ENCODE measurements at places on chromosomes 3 and 15.

DNA sequence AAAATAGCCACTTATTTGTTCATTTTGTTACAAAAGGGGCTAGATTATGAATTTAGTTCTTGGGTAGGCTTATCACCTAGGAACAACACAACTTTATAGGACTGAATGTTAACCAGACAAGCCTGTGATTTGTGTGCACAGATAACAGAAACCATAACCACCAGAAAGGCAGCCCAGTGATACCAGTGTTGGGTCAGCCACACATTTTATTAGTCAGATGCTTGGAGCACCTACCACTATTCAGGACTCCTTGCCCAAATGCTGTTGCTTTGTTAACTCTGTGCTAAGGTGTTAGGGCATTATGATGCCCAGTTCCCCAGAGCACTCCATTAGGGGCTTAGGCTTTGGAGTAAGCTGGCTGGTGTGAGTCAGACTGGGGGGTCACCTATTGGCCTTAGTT, 22.5 kb downstream of the PLCL2 start:
- no peak for DNase-seq

- peak; percentile 7 for DNase-seq
These were observed 10.2 kb downstream of the SNRK start for GRCh38 chr3:43296565-43296964.

- no peak for DNase-seq
These were observed 440.5 kb upstream of the CBLB start for GRCh38 chr3:106309274-106309673.

- no peak for DNase-seq
These were observed 2.8 kb downstream of the PLXNB1 start for GRCh38 chr3:48426944-48427629.

GRCh38 chr3:134342259-134342658, 32.0 kb downstream of the AMOTL2 start:
- no peak for DNase-seq

- DNase-seq: no peak
These were observed 1.1 kb upstream of the PIK3CA start for GRCh38 chr3:179146911-179147513.

DNA sequence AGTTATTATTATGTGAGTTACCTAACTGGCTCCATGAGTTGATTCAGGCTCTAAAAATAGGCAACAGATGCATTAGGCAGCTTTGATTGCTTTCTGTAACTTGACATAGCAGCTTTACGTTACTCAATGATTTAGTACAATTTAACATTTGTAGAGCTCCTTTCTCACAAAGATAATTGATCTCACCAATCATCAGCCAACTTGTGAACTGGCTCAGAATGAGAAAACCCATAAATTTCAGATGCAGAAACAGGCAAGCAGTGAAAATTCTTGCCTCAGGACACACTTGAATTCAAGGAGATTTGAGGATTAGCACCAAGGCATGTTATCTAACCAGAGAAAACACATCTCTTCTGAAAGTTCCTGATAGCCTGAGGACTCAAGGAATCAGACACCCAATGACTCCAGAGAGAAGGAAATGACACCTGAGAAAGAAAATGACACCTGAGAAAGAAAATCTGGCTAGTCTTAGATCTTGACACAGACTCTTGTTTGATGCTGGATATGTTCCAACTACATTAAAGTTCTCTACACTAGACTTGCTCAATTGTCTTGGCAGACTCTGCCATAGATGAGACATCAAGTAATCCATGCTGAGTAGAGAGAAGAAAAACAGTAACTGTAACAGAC, 315.1 kb upstream of the CBLB start:
- no peak for DNase-seq

DNA sequence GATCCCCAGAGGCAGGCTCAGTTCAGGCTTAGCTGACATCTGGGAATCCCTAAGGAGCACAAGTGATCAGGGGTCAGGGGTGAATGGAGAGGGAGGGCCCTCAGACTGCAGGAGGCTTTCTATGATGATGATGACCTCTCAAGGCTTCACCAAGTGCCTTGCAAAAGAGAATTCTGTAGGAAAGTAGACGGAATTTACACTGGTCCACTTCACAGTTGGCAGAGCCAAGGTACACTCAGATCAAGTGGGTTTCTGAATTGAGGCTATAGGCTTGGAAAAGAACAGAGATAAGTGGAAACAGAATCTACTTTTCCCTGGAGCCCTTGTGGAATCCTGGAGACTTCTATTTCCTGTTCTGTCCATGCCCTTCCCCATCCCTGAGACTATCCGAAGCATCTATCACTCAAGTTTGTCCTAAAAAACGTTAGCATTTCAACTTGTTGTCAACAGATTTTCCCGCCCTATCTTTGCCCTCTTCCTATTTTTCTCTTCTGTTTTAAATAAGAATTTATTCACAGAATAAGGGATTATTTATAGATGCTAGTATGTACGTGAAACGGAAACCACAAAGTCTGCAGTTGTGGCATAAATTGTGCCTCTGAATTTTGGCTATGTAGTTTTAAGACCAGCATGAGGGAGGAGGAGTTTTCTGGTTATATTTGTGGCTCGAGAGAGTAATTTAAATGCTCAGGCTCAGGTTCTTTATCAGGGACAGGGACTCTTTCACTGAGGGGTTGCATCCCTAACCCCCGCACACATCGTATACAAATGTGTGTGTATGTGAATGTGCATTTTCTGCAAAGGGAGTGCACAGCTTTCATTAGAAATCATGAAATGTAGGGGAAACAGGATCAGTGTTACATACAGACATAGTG, 12.8 kb downstream of the GCSAM start:
- DNase-seq: no peak

GRCh38 chr3:184899953-184900595, 88.1 kb downstream of the VPS8 start:
- no peak for DNase-seq

DNA sequence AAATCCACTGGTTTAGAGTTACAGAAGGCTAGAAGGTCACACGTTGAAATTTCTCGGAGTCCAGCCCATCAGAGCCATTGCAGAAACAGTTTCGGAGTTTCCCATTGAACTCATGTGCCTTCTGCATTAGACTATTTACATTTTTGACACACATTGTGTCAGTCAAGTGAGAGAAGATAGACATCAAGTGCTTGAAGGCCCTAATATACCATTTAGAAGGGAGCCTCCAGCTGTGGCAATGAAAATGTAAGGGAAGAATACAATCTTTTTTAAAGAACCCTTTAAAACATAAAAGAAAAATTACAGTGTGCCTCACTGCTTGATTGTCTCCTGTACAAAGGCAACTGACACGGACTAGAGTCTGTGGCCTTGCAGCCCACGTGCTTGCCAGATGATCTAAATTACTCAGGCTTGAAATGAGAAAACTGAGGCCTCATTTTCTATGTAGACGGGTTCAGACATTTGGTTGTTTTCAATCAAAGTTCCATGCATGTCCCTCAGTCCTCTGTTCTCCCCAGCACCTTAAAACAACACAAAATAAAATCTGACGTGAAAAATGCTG, 650.5 kb downstream of the ROBO2 start:
- DNase-seq: no peak

DNA sequence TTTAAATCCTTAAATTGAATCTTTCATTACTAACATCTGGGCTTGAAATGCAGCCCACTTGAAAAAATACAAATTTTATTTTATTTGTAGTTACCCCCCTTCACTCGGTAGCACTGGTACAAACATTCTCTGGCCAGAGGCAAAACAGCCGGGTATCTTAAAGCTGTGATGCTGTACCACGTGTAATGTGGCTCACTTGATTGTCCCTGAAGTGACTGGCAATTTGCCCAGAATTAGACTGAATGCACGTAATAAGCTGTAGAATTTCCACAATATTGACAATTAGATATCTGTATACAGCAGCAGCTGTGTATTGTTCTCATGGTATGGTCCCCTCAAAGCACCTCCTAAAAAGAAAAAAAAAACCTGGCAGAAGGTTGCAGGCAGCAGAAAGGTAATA, 192.8 kb upstream of the TBC1D5 start:
- DNase-seq: no peak

GRCh38 chr3:138242466-138242865, 55.4 kb downstream of the ARMC8 start:
- no peak for DNase-seq

DNA sequence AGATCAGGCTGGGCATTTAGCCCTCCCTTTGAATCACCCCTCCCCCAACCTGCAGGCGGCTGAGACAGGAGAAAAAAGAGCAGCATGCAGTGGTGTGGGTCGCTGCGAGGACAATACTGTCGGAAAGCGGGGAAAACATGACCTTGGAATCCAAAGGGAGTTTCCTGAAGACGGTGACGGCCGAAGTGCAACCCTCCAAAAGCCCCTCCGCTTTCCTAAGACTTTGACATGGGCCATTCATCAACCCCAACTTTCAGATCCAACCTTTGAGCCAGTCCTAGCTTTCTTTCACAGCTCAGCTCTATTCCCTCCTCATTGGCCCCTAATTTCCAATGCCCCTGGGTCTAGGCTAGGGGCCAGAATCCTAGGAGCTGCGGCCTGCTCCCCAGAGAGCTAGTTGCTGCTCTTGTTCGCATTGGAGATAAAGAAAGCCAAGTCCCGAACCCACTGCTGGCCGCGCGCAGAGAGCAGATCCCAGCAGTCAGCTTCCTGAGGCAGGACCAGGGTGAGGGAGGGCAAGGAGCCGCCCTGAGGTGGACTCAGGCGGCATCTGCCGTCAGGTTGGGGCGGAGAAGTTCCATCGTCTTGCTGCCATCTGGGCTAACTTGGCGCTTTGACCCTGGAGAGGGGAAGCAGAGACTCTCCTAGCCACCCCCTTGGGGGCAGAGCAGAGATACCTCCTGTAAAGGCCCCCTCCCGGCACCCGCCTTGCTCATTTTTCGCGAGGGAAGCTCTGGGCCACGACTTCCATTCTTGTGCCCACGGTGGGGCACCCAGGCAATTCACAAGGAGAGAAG, 914 bp downstream of the ZIC4 start:
- no peak for DNase-seq

- no peak for DNase-seq
These were observed 80.6 kb upstream of the CTNNB1 start for GRCh38 chr3:41118461-41119390.

GRCh38 chr3:45137656-45138181, 8.5 kb downstream of the CDCP1 start:
- DNase-seq: no peak

GRCh38 chr15:67006083-67007065, 59.0 kb upstream of the SMAD3 start:
- no peak for DNase-seq

DNA sequence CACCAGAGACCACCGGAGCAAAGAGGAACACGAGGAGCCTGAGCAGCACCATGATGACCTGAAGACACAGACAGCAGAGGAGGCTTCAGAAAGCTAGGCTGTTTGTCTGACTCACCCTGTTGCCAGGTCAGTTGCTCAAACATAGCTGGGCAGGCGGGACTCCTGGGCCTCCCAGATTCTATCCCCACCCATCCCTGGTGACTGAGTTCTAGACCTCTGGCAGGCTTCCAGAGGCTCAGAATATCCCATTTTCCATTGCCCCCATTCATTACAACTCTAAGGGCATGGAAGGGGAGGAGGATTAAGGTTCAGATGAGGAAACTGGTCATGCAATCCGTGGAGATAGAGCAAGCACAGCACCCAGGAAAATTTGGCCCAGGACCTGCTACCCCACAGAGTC, at the start of gene CDHR4:
TSS of gene CDHR4 (minus strand) at position 113 of the 400 bp plus-strand sequence. CDS start at position 52, 61 bp downstream.
- DNase-seq: no peak

DNA sequence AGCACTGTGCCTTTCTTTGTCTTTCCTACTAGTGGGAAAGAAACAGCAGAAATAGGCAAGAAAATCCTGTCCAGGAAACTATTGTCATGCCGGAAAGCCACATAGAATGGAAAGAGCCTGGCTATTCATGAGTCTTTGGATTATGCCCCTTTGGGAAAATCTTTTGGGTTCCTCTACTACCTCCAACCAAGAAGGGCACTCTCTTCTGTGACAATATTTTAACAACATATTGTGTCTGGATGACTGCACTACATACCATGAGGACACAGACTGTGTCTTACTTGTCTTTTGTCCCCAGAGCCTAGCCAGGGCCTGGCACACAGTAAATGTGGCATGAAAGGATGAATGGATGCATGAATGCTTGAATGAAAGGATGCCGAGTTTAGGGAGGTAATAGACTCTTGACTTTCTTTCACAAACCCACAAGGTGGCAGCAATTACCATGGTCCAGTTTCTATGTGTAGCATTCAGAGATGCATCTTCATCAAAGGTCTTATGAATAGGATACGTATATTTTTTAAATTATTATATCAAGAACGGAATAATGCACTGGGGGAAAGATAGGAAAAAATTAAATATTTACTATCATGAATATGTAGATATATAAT, 30.3 kb downstream of the ARL14 start:
- DNase-seq: no peak

- no peak for DNase-seq
These were observed 553.7 kb downstream of the TAFA4 start for GRCh38 chr3:68378631-68379030.

DNA sequence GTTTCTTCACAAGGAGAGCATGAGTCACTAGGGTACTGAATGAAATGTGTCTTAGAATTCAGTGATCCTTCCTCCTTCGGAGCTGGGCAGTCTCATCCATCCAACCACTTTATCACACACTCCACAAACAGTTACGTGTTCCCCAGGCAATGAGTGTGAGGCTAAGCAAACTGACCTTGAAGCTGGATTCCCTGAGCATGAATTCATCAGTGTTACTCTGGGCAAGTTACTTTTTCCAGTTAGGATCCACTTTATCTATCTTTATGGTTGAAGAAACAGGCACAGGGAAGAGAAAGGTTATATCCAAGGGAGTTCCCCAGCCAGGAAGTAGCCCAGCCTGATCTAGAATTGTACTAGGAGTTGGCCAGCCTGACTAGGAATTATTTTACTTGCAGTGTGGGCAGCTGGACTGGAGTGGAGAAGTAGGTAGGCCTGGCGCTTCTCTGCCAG, 17.1 kb upstream of the GCNT3 start:
- DNase-seq: no peak

DNA sequence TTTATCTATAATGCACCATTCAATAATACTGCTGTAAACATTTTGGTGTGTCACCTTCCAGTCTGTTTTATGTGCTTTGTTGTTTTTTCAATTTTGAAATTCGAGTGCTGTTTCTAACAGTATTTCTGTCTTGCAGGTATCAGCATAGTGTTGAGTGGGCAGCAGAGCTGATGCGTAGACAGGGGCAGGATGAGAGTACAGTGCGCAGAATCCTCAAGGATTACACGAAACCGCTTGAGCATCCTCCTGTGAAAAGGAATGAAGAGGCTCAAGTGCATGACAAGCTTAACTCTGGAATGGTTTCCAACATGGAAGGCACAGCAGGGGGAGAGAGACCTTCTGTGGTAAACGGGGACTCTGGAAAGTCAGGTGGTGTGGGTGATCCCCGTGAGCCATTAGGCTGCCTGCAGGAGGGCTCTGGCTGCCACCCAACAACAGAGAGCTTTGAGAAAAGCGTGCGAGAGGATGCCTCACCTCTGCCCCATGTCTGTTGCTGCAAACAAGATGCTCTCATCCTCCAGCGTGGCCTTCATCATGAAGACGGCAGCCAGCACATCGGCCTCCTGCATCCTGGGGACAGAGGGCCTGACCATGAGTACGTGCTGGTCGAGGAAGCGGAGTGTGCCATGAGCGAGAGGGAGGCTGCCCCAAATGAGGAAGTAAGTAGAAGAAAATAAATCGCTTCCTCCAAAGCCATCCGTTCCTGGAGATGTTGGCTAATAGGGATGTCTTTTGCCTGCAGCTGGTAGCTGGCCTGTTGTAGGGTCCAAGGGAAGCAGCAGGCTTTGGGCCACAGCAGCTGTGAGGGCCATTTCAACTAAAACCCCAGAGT, 19.1 kb downstream of the TSEN2 start:
- DNase-seq: no peak

Data from stimulated activated CD4-positive, alpha-beta T cell treated with anti-CD3 and anti-CD28 coated beads, Interleukin-1b, Interleukin-23, amount 100 ng/mL, for 1 hour (primary cell).